Stimulated activated naive B cell treated with anti-CD40 and anti-IgM and Interleukin-4, amounts not matched to agents 10 μg/mL and 1 μg/mL and 100 μg/mL, for 72 hours (primary cell): ENCODE measurements at places on chromosomes 2 and 18.

GRCh38 chr2:108922141-108922915, 66.7 kb downstream of the EDAR start:
- no peak for DNase-seq

GRCh38 chr2:23624378-23624777, 239.4 kb downstream of the KLHL29 start:
- DNase-seq: no peak

- no peak for DNase-seq
Observed at GRCh38 chr2:119704670-119705120, 25.7 kb downstream of the TMEM177 start.

GRCh38 chr2:3429066-3429610, 49.6 kb downstream of the TRAPPC12 start:
- no peak for DNase-seq

GRCh38 chr18:45896991-45897390, 70.1 kb downstream of the EPG5 start:
- no peak for DNase-seq

- DNase-seq: no peak
Observed at GRCh38 chr2:120195553-120195952, 27.6 kb downstream of the TMEM185B start.

GRCh38 chr2:37847792-37848191, 77.3 kb upstream of the RMDN2 start:
- DNase-seq: no peak

DNA sequence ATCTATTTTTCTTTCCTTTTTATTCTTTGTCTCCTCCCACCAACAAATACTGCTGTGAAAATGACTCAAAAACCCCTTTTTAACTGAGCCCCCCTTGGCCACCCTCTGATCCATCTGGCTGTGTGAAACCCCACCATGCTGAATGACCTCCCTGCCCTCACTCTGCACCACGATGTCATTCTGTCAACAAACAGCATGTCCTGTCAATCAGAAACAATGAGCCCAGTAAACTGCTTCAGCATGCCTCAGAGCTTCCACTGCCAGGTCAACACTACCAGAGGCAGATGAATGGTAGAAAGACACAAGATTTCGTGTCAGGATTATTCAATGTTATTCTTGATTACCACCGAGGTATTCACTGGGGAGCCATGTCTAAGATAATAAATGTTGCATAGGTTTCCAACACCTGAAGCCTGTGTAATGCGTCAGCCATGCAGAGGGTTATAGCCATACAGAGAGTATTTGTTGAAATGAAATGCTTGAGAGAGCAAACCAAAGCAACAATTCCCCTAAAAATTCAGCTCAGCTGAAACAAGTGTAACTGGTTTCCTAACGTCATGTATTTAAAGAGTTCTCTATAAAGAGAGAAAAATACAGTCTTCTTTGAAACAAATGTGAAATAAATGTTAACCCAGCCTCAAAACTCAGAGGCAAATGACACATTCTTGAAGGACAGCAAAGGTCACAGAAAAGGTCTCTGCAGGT, 76.7 kb downstream of the LRP2 start:
- DNase-seq: no peak

DNA sequence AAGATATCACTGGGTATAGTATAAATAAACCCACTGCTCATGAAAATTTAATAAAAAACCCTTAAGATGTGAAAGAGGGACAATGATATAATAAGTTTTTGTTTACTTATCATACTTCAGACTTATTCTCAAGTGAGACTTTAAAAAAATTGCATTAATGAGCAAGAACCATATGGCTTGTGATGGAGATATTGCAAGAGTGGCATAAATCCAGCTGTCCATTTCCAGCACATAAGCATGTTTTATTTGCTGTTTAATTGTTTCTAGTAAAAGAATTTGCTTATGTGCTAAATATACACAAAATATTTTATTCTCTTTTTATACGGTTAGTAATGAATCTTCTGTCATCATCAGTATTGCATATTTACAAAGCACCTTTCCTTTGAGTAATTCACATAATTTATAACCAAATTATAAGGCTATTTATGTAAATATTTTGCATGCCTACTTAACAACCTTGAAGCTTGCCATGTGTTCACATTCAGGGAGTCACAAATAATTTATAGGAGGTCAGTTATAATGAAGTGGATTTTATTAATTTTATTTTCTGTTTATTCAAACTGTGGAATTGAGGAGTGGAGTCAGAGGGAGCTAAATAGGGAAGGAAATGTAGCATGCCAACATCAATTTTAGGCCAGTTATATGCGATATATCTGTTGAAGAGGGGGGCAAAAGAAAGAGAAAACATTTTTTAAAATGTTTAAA, 318.5 kb upstream of the CWC22 start:
- no peak for DNase-seq

DNA sequence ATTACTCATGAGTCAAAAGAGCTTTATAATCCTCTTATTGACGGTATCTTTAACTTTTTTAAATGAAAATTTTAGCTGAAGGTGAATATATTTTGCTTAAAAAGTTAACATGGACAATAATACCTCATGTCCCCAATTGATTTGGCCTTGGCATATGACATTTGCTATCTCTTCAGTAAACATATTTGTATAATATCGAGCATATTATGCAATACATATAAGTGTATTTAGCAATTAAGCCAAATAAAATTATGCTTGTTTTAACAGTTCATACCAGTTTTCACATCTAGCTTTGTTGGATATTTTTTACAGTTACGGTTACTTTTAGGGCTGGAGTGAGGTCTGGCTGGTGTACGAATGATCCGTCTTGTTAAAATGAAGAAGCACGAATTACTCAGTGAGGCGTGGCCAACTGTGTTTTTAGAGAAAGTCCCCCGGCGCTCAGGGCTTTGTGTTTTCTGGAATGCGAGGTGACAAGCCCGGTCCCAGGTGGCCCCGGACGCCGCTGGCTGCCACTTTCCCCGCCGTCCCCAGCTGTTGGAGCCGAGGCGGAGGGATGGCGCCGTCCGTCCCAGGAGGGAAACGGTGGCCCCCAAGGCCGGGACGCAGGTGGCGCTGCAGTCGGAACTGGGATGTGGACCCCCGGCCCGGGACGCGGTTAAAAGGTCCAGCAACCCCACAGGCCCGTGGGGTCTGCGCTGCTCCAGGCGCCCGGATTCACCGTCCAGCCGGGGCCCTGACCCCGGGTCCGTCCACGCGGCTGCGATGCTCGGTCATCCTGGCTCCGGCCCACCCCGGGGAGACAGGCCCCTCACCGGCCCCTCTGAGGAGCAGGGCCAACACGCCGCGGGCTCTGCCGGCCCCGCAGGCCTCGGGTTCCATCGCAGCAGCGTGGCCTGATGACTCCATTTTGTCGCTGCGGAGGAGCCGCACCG, 41.3 kb downstream of the TMEM18 start:
- DNase-seq: no peak

GRCh38 chr2:137021763-137022162, 256.4 kb downstream of the THSD7B start:
- no peak for DNase-seq

GRCh38 chr18:75478996-75479880, 51.7 kb upstream of the SMIM21 start:
- DNase-seq: no peak

- DNase-seq: no peak
Observed at GRCh38 chr2:164969909-164970690, 14.8 kb upstream of the SLC38A11 start.

- DNase-seq: no peak
Observed at GRCh38 chr2:220175967-220176366, 548.5 kb downstream of the SLC4A3 start.

- DNase-seq: no peak
Observed at GRCh38 chr2:109253217-109253616, 124.2 kb downstream of the SH3RF3 start.

GRCh38 chr2:144943293-144943941, 423.5 kb upstream of the ZEB2 start:
- DNase-seq: no peak

GRCh38 chr18:28178720-28179119, 1.8 kb upstream of the CDH2 start:
- DNase-seq: no peak

DNA sequence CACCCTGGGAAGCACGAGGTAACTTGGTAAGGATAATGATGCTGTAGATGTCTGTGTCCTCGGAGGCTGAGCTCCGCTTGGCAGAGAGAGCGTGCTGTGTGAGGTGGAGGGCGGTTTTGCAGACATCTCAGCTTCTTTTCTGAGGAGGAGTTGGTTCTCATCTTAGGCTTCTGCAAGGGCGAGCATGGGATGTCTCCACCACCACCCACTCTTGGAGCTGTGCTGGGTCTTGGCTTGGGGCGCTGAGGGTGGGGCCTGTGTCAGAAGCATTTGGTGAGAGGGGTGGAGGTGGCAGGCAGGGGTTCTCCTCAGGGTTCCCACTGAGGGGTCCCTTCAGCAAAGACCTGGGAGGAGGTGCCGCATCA, 9.2 kb downstream of the OXER1 start:
- DNase-seq: no peak

GRCh38 chr18:3491981-3492555, 42.1 kb downstream of the TGIF1 start:
- DNase-seq: no peak
